NCI-H187 (cell line): ENCODE measurements at places on chromosomes 7 and 10.

- no peak for DNase-seq
Measured at GRCh38 chr10:129523723-129524316, 56.8 kb downstream of the MGMT start.

GRCh38 chr10:88906921-88907320 is 26.9 kb downstream of the STAMBPL1 start:
- no peak for DNase-seq

DNA sequence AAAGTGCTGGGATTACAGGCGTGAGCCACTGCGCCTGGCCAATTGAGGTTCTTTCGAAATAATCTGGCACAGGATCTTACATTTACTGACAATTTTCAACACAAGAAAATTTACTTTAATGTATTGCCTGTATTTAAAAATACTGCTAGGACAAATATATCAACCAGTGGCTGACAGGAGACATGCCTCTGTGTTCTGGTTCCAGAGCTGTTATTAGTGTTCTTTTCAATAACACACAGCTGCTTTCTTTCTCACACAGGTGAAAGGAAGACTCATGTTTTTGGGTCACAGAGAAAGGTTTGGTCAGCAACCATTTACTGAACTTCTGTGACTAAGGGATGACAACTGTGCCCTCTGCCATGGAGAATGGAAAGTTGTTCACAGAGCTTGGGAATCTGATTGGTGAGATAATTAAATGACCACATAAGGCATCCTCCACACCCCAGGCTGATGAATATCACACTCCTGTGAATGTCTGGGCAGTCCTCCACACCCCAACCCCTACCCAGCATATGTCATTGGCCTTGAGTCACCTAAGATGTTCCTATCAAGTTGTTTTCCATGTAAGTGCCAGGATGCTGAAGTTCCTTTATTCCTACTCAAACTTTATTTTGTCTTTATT is 180.1 kb downstream of the RAPGEF5 start:
- DNase-seq: no peak

DNA sequence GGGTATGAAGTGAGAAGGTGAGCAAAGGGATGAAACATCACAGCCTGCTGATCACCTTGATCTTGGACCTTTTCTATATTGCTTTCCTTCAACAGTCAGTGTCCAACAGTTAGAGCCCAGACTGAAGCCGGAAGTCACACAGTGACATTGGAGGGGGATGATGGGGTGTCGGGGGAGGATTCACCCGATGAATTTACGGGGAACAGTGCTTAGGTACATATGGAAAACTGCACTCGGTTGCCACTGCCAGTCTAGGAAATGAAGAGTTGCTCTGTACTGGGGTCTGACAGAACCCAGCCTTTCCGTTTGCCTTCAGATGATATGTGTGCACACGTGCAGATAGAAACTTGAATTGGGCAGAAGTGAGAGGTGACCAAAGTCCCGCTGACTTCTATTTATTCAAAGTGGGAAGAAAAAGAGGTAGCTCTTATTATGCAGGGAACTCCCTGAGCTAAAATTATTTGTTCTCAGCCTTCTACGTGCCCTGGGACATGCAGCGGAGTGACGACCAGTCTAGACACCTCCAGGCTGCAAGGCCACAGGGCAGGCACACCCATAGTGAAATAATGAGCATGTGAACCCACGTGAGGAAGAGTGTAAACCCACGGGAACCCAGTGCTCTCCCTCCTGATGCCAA is 107.2 kb upstream of the INHBA start:
- DNase-seq: no peak

- no peak for DNase-seq
Measured at GRCh38 chr10:56624082-56624481, 263.0 kb upstream of the ZWINT start.

DNA sequence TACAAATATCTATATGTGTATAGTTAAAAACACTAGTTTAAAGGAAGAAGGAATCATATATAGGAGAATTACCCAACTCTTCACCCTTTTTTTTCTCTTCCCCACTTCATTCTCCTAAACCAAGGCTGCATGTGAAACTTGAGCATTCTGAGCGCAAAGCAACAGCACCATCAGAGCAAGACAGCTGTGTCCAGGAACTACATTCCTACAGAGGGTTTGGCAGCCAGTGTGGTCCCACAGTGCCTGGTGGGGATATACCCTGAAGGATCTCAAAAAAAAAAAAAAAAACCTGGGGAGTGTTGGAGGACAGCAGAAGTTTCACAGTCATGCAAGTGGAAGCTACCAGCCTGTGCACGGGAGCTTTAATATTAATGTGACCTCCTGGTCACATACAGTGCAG is 310.4 kb downstream of the CTNNA3 start:
- DNase-seq: no peak

DNA sequence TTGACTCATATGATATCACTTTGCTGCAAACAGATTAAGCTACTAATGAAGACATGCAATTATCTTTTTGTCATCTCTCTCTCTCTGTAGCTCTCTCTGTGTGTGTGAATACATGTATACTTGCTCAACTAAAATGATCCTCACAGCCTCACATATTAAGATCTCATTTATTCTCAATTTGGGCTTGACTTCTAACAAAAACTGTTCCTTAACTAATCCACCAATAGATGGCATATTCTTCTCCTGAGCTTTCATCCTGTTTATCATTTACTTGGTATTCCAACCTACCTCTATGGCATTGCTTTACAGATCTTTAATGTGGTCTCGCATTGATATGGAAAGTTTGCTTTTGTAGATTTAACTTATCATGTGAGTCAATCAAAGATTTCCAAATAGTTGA is 540.4 kb downstream of the CNTNAP2 start:
- DNase-seq: no peak

DNA sequence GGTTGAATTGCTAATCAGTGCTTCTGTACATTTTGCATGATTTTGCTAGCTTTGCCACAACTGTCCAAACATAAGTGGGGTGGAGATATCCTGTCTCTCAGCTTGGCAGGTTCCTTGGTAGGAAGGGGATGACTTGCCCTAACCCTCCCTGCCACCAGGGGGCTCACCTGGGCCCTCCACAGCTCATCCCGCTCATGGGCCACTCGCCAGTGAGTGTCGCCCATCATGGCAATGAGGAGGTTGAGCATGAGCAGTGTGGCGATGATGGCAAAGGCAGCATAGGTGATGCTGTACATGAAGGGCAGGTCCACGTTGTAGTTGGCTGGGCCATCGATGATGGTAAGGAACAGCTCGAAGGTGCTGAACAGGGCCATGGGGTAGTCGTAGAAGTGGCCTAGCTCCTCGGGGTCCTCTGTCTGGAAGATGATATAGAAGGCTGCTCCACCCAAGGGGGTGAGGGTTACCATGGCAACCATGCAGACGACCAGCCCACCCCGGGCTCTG is 12.2 kb downstream of the TRPV6 start:
- DNase-seq: no peak

GRCh38 chr7:107044347-107045194 is at the start of gene PRKAR2B:
TSS of gene PRKAR2B (plus strand) at chr7:107044705. CDS start at chr7:107044908, 203 bp downstream.
- peak; percentile 59 for DNase-seq

GRCh38 chr10:3404381-3404780 is 231.8 kb upstream of the PITRM1 start:
- DNase-seq: no peak

GRCh38 chr7:79528421-79528820 is 75.0 kb upstream of the MAGI2 start:
- DNase-seq: no peak

- no peak for DNase-seq
Measured at GRCh38 chr10:5537684-5538083, 12.9 kb downstream of the CALML3 start.

DNA sequence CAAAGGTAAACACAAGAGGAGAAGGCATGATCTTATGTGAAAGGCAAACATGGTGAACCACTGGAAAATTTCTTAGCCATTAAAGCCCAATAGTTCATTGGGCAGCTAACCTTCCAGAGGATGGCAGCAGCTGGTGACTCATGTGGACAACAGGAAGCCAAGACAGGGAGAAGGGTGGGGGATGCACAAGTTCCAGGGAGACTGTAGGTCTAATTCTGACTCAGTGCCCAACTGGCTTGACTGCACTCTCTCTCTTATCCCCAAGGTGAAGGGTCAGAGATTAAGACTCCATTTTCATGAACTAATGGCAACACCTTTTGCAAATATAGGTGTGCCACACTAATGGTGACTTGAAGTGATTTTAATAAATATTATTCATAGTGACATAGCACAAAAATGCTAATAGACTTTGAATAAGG is 47.9 kb upstream of the SLC35B4 start:
- no peak for DNase-seq

DNA sequence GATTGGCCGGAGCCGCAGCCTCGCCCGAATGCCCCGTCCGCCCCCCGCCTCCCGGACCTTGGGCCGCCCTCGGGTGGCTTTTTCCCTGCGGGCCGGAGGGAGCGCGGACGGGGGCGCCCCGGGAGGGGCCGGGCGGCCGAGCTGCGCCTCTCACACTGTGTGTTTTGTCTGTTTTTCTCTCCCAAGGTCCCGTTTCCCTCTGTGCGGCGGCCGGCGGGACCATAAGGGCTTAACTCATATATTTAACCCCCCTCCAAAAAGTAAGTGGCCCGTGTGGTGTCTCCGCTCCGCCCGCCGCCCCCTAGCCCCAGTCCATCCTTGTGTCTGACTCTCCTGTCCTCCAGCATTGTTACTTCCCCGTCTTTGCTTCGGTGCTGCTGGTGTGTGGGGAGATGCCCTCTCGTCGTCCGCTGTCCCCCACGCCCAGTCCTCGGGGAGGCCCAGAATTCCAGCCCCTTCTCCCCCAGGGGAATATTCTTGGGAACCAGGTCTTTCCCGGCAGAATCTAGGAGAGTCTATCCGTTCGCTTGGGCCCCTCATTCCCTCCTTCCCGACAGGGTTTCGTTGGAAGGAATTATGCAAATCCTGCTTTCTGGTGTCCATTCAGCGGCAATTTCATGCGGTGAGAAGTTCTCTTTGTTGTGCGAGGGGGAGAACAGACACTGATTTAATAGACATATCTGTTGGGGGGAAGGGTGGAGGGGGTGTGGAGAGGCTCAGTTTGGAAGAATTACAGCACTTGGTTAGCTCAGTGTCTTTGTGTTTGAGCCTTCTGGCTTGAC is 1.3 kb downstream of the LCOR start:
- DNase-seq: no peak

DNA sequence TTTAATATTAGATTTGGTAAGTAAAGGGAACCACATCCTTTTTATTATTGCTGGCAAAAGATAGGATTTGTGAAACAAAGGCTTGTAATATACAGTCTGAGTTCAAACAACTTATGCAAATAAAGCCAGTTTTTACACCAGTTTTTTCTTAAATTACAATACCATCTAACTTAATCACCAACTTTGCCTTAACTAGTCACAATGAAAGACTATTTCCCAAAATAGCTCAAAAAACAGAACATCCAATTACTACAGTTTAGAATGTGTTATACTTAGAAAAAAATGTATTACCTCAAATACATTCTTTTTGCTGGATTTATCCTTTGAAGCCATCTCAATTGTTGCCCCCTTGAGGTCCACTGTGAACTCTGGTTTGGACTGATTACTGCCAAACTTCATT is 108.5 kb downstream of the ARHGAP12 start:
- no peak for DNase-seq

GRCh38 chr7:124751027-124751426 is 14.6 kb downstream of the GPR37 start:
- no peak for DNase-seq

GRCh38 chr7:154853727-154854095 is 149.2 kb downstream of the PAXIP1 start:
- no peak for DNase-seq

DNA sequence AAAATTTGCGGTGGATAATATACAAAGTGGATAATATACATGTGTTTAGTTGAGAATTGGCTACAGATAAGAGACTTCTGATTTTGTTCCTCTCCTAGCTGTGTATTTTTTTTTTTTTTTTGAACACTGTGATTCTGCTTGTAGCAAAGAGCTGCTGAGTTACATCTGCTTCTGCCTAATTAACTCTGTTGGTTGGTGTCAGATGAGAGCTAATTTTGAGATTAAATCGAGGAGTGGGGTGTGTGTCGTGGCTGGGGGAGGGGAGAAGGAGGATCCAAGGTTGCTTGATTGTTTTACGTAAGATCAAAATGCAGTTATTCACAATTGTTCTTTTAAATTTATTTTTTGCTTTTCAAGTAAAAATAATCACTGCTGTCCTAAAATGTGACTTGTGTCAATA is 11.3 kb downstream of the KAT6B start:
- DNase-seq: no peak

- no peak for DNase-seq
Measured at GRCh38 chr7:26813432-26813831, 51.0 kb downstream of the SKAP2 start.

DNA sequence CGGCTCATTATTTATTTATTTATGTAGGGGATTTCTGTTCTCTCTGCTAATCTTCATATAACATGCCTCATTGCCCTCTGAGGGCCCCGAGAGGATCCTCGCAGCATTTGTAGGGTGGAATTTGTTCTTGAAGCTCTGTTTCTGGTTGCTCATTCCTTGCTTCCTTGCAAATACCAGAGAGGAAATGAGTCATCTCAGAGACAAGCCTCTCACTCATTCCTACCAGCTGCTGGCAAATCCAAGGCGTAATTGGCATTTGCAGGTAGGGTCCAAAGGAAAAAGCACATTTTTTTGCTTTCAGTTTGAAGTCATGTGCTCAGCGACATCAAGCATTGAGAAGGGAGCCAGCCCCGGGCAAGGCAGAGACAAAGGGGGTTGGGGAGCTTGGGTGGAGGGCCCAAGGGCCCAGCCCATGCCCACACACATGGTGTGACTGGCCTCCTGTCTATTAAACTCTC is 501.6 kb downstream of the GALNT17 start:
- peak; percentile 33 for DNase-seq

- no peak for DNase-seq
Measured at GRCh38 chr7:105268056-105268455, 120.7 kb downstream of the SRPK2 start.

DNA sequence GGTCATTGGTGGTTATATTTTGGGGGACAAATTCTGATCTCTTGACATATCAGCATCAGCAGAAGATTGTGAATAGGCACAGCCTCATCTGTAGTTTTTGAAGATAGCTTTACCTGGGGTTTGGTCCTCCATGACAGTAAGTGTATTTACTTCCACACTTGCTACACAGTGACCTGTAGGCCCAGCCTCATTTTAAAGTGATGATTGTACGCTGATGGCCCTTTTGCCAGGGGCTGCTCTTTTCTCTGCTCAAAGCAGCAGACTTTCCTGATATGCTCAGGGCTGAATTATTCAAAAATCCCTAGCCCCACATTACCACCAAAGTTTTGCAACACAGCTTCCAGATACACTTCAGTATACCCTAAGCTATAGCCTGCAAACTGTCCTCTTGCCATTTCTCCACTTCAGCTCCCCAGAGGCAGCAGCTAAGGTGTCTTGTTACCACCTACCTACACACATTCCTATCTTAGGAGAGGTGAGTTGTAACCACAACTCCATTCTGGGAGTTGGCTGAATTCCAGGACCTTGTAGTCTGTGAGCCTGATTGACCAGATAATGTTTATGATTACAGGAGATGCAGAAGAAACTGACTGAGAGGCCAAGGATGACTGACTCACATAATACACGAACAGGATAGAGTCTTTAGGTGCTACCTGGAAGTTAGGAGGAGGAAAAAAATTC is 6.0 kb downstream of the ASB4 start:
- DNase-seq: peak; percentile 86
